PC-9 (cell line): ENCODE measurements at places on chromosomes 12 and 14. TPM values are rescaled to one million over a fixed set of nuclear protein-coding genes. Genes with fewer than 3 reads are reported as not detected.

Gene CCDC197
- total RNA-seq = not detected in 2 replicates

Gene RAD51B
- total RNA-seq = 29.9 and 30.8 TPM in 2 replicates

Gene COQ6
- 25.4 and 25.7 TPM in 2 replicates for total RNA-seq

Gene DLK1
- not detected in 2 replicates for total RNA-seq

Gene SLC35F4
- total RNA-seq = not detected in 2 replicates

Gene ACSM4
- not detected in 2 replicates for total RNA-seq

Gene AMDHD1
- total RNA-seq = 2.9 TPM in 2 replicates

Gene PLEK2
- total RNA-seq = 32.7 and 46.0 TPM in 2 replicates

Gene PLA2G1B
- not detected in 2 replicates for total RNA-seq

Gene OLR1
- 20.2 and 22.4 TPM in 2 replicates for total RNA-seq

Gene SPTLC2
- total RNA-seq = 68.4 and 81.7 TPM in 2 replicates

Gene TPI1
- 1,080 and 1,199 TPM in 2 replicates for total RNA-seq

Gene HIGD1C
- not detected in 2 replicates for total RNA-seq

Gene HOXC10
- 1.1 and 1.4 TPM in 2 replicates for total RNA-seq

Gene HOXC12
- 0.24 and 0.28 TPM in 2 replicates for total RNA-seq

Gene LTBP2
- 121 and 124 TPM in 2 replicates for total RNA-seq

Gene PIWIL1
- total RNA-seq = not detected in 2 replicates

Gene LRRC23
- total RNA-seq = 29.3 and 38.8 TPM in 2 replicates

Gene GYS2
- total RNA-seq = not detected in 2 replicates

Gene DBX2
- not detected in 2 replicates for total RNA-seq

Gene CLEC1A
- 0.23 TPM in 1 of 2 replicates, not detected in the other for total RNA-seq

Gene SLCO1B1
- 0.30 and 0.50 TPM in 2 replicates for total RNA-seq

Gene CBLN3
- total RNA-seq = 7.6 and 8.3 TPM in 2 replicates

Gene PRH2
- total RNA-seq = not detected in 2 replicates

Gene SLC24A4
- not detected in 2 replicates for total RNA-seq

Gene FAR2
- 11.0 and 12.3 TPM in 2 replicates for total RNA-seq

Gene CNTN1
- total RNA-seq = 0.37 and 0.45 TPM in 2 replicates

Gene MON2
- 32.8 and 42.1 TPM in 2 replicates for total RNA-seq

Gene SALL2
- 10.3 and 10.9 TPM in 2 replicates for total RNA-seq

Gene MYF5
- not detected in 2 replicates for total RNA-seq

Gene FITM1
- 0.48 and 0.72 TPM in 2 replicates for total RNA-seq

Gene A2M
- total RNA-seq = not detected in 2 replicates

Gene TAC3
- not detected in 2 replicates for total RNA-seq

Gene ACTR6
- 22.4 and 26.9 TPM in 2 replicates for total RNA-seq

Gene SERPINA1
- total RNA-seq = not detected in 2 replicates

Gene AGAP2
- 0.40 and 0.50 TPM in 2 replicates for total RNA-seq

Gene NPFF
- not detected in 2 replicates for total RNA-seq

Gene TAS2R42
- total RNA-seq = not detected in 2 replicates

Gene SRGAP1
- 18.0 and 24.5 TPM in 2 replicates for total RNA-seq

Gene RIMBP2
- not detected in 2 replicates for total RNA-seq

Gene KRT3
- total RNA-seq = 0.24 and 0.73 TPM in 2 replicates

Gene STYK1
- 7.8 and 16.9 TPM in 2 replicates for total RNA-seq

Gene DHRS4
- total RNA-seq = 17.6 and 24.1 TPM in 2 replicates

Gene FLVCR2
- 12.4 and 35.7 TPM in 2 replicates for total RNA-seq

Gene PRB2
- total RNA-seq = not detected in 2 replicates

Gene RDH16
- total RNA-seq = 0.79 and 0.88 TPM in 2 replicates
